ENCODE measurements at places on chromosomes 12 and 14.

GRCh38 chr12:56998316-56998715, 8.0 kb downstream of the ZBTB39 start:
- no peak for DNase-seq

- DNase-seq = no peak
These were observed 19.5 kb downstream of the DCAF5 start for GRCh38 chr14:69133206-69134125.

DNA sequence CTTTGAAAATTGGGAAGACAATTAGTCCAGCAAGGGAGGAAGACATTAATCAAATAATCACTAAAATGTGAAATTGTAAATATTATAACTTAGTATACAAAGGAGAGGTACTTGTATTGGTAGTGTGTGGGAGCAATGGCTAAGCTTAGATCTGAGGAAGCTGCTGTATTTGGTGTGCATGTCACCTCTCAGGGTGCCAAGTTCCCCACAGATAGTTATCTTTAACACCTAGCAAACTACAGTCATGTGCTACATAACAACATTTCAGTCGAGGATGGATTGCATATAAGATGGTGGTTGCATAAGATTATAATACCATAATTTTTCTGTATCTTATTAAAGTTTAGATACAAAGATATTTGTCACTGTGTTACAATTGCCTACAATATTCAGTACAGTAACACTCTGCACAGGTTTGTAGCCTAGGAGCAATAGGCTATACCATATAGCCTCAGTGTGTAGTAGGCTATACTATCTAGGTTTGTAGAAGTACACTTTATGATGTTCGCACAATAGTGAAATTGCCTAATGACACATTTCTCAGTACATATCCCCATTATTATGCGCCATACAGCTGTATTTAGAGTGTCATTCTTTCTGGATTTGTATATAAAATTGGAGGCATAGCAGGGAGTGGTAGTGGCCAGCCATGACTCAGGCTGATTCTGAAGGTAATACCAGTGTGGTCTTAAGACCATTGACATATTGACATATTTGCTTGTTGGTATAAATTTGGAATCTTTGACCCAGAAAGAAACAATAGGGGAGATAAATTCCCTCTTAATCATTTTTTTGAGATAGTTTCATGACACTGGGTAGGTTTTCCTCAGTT, 55.8 kb downstream of the RAD51B start:
- no peak for DNase-seq

- no peak for DNase-seq
These were observed 50.9 kb downstream of the ZFP36L1 start for GRCh38 chr14:68741839-68742470.

DNA sequence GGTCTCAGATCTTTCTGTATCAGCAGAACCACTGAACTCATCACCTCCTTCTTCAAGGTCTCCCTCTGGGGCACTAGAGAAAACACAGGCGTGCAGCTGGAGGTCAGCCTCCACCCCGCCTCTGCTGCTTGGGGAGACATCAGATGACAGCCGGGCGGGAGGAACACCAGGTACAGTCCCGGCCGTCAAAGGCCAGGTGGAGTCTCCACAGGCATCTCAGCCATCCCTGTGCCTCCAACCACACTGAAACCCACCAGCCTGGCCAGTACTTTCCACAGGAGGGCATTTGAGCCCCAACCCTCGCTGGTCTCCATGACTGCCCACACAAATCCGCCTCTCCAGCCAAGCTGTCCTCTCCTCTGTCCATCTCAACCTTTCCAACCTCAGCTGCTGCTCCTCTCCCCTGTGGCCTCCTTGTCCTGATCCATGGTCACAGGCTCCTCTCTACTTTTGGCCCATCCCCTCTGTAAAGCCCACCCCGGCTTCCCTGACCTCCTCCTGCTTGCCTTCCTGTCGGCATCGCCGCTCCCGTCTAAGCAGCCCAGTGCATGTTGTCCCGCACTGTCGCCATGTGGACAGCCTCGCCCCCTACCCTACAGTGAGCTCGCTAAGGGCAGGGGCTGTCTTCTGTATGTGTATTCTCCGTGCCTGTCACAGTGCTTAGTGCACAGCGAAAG, 21.4 kb upstream of the FKBP4 start:
- no peak for DNase-seq

- DNase-seq = no peak
These were observed 33.8 kb upstream of the DUSP6 start for GRCh38 chr12:89386138-89386537.

DNA sequence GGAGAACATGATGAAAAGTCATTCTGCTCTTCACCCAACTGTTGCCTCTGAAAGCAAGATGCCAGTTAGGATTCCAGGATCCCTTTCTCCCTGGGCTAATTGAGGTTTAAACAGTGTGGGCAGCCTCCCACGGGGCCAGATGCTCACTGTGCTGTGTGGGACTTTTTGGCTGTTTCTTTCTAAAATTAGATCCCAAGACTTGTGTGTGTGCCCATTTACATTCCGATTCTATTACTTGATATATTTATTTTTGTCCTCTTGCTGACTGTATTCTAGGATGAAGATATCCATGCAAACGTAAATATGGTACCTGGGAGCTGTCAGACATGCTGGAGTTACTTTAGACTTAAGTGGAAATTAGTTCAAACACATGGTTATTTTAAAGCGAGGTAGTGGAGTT, 6.2 kb downstream of the IFT43 start:
- no peak for DNase-seq

DNA sequence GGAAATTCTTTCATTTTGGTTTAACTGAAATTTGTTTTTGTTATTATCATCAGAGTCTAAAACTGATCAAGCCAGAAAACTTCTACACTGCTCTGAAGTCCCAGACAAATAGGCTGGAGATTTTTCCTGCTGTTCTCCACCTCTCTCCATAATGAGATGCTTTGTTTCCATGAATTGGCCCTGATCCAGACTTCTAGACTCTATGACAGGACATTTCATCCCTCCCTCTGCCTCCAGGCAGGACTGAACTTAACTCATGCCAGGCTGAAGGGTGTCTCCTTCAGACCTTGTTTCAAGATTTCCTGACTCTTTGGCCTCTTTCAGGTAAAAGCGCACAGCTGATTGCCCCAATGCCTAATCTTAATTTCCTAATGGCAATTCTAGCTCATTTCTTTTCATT, 69.1 kb upstream of the HOXC13 start:
- no peak for DNase-seq

Measured in iPS DF 6.9 (cell line).